ENCODE measurements at places on chromosomes 3 and 15. TPM values are rescaled to one million over a fixed set of nuclear protein-coding genes. Genes with fewer than 3 reads are reported as not detected.

EPHB3 gene
- 4.7 TPM for total RNA-seq

MYL3 gene
- not detected for total RNA-seq

UBAP1L gene
- 3.8 TPM for total RNA-seq

KLHL40 gene
- not detected for total RNA-seq

MESP2 gene
- 2.9 TPM for total RNA-seq

SLC28A1 gene
- not detected for total RNA-seq

MYEF2 gene
- 5.1 TPM for total RNA-seq

SERINC4 gene
- not detected for total RNA-seq

RTP4 gene
- 2.8 TPM for total RNA-seq

CORO2B gene
- total RNA-seq: 8.1 TPM

CCNB2 gene
- total RNA-seq: 32.1 TPM

DNA sequence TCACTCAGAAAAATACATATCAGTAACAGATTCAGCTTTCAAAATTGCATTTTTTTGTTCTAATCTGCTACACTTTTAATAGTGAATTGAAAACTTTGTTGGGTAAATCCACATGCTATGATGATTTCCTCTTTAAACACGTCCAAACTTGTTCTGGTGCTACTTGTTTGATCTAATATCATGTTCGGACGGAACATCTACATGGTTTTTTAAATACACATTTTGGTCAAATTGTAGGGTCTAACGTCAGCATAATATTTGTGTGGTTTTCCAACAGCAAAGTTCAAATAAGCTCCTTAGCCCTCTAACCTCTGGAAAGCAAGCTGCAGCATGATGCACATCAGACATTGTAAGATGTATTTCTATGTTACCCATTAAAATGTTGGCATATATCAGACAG is 98.5 kb upstream of the OSTN start:
- no peak for DNase-seq

GRCh38 chr3:62003835-62004234 is 369.5 kb downstream of the FEZF2 start:
- DNase-seq: no peak

DNA sequence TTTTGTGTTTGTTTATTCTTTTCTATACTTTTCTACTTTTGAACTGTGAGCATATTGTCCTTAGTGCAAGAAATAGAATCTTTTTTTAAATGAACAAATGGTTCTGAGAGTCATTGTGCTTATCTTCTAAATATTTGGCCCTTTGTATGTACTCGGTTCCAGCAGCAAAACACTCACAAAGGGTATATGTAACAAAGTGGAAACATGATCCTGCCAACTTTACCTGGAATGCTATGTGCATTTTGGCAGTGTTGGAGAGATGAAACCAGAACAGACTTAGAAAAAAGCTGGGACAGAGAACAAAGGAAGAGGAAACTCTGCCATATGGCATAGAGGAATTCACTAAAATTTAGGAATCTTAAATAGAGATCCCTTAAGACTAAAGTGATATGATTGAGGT is 150.1 kb downstream of the FGF12 start:
- DNase-seq: no peak
